ENCODE measurements at places on chromosomes 2 and 18.
A peak's percentile ranks its signal among the peaks of the same experiment; 100 is the strongest.

DNA sequence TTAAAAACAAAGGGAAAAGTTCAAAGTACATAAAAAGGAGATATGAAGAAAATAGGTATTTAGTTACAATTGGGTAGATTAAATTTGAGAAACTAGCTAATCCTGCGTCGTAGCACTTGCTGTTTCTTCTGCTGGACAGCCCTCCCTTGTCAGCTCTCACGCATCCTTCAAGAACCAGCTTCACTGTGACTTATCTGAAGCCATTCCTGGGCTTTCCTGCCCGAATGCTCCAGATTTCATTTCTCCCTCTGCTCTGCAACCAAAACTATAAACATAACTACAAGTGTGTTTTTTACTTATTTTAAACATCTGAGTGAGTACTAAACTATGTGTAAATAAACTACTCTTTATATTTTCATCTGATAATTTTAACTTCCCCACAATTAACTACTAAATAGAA lies 149.2 kb downstream of the MTCL1 start:
- DNase-seq = no peak

- no peak for DNase-seq
These were observed 5.6 kb upstream of the MBOAT2 start for GRCh38 chr2:9008951-9009664.

DNA sequence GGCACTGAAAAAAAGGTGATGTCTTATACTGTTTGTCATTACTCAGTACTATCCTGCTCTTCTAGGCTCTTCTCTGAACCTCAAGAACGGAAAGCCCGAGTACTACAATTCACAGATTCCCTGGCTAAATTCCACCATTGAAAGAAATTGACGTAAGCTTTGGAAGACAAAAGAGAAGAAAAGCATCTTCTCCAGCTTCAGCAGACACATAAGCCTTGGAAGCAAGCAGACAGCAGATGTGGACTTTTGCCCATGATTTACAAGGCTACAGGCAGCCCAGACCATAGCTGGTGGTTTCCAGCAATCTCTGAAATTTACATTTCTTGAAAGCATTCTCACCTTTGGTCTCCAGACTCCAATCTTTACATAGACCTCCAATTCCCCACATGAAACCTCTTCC lies 289.0 kb downstream of the C1D start:
- no peak for DNase-seq

GRCh38 chr18:5890331-5891183 lies 4.8 kb downstream of the TMEM200C start:
- peak; percentile 38 for DNase-seq

DNA sequence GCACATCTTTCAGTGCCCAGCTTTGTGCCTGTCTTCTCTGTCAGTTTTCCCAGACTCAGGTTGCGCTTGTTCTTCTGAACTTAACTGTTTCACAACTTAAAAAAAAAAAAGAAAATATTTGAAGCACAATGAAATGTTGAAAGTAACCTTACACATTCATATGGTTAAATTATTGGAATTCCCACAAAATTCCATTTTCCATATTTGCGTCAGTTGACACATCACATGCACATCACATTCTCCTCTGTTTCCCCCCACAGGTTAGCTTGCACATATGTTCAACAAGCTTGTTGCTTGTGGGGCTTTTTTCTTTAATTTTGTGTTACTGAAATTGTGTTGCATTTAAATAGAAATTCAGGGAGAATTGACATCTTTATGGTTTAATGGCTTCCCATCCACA lies 8.3 kb downstream of the MYO1B start:
- DNase-seq = no peak

GRCh38 chr2:7060156-7060555 lies 142.9 kb downstream of the RNF144A start:
- DNase-seq = no peak

DNA sequence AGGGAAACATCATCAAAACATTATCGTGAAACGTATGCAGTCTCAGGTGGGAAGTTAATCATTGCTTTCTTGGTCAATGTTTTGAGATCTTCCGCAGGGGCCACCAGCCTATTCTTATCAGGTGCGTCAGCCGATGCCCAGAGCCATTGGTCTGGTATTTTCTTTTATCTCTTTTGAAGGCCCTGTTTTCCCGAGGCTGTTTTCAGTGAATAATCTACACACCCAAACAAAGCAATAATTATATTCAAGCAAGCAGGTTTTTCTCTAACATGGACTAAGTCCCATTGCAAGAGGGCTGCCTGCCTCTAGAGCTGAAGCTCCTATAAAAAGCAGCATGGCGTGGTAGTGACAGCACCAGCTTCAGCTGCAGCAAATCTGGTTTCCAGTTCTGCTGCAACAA lies 430.0 kb upstream of the ID2 start:
- no peak for DNase-seq

DNA sequence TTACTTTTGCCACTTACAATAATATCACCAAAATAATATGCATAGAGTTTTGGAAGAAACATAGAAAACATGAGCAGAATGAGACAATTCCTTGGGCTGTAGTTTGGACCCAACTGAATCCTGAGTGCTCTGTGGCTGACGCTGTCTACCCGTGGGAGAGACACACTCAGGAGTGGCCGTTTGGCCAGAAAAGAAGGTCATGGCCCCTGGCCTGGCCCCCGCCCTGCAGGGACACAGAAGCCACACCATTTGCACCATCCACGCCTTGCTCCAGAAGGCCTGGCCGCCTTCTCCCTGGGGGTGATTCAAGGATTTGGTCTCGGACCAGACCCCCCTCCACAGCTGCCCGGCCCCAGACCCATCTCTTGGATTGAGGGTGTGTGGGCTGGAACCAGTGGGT lies 6.4 kb upstream of the D2HGDH start:
- DNase-seq = no peak

DNA sequence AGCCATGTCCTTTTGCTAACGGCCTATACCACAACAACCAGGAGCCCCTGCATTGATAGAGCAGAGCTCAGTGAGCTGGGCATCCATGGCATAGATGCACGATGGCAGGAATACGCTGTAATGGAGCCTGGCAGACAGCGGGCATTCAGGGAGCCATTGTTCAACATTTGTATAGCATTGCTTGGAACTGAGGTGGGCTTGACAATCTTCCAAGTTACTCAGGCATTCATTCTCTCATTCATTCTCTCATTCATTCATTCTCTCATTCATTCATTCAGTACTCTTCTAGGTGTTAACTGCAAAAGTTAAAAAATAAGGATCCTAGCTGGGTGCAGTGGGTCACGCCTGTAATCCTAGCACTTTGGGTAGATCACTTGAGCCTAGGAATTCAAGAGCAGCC lies 62.7 kb downstream of the MYOM1 start:
- DNase-seq = no peak

DNA sequence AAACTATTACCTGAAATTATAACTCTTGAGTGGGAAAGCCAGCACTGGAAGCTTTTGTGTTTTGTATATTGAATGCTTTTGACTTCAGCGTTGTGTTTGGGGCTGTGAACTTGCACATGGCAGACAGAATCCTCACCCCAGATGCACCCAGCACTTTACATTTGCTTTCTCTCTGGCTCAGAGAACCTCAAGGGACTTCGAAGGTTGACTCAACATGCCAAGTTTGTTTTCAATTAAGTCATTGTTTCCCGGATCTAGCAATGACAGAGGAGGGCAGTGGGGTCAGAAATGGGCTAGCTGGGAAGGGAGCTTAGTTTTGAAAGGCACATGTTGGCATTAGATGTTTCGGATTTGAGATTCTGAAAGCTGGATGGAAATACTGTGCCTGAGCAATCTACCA lies 22.4 kb downstream of the TET3 start:
- no peak for DNase-seq

- no peak for DNase-seq
These were observed 103.4 kb upstream of the CDCA7 start for GRCh38 chr2:173251225-173251624.

GRCh38 chr18:33696332-33697162 lies 118.5 kb downstream of the ASXL3 start:
- no peak for DNase-seq

GRCh38 chr18:23209796-23210195 lies 74.5 kb downstream of the CABLES1 start:
- DNase-seq = no peak

DNA sequence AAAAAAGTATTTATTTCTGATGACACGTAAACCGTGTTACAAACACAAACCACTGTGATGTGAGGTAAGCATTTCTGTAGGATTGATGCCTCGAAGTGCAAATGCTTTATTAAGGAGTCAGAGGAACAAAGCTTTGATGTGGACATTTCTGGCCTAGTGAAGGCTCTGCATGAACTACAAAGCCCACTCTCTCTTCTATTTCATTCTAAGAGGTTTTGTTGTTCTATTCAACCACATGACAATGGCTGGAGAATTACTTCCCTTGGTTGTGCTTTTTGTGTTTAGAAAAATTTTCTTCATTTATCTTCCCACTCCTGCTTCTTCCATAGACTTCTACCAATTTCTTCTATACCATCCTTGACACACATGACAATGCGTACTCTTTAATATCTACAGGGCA lies 125.7 kb upstream of the CCDC195 start:
- no peak for DNase-seq

GRCh38 chr2:18178736-18179349 lies 300.4 kb downstream of the KCNS3 start:
- peak; percentile 14 for DNase-seq

DNA sequence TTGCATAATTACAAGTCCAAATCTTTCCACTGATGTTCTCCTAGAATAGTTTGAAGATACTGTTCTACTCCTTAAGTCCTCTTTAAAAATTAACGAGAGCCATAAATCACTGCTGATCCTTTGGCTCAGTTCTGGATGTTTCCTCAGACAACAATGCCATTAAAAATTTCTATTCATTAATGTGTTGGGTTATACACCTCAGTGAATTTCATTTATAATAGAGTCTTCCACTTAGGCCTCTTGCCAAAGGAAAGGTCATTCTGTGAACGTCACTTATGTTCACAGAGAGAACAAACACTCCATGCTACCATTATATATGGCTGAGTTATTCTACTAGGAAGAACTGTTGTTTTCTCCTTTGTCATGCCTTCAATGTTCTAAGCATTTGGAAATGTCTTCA lies 1472.3 kb upstream of the CELF4 start:
- DNase-seq = no peak

- DNase-seq = no peak
These were observed 437.4 kb upstream of the POU3F3 start for GRCh38 chr2:104416339-104417000.

DNA sequence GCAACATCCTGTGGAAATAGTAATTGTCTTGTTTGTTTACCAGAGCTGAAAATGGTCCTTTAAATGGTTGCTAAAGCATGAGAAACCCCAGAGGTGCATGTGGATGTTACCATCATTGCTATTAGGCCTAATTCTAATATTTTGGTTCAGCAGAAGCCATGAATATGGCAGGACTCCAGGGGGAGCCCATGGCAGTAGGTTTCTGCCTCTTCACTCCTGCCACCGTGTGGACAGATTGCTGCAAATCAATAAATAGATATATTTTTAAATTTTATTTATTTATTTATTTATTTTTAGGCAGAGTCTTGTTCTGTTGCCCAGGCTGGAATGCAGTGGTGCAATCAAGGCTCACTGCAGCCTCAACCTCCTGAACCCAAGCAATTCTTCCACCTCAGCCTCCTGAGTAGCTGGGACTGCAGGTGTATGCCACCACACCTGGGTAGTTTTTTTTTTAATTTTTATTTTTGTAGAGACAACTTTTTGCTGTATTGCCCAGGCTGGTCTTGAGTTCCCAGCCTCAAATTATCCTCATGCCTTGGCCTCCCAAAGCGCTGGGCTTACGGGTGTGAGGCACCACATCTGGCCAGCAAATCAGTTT lies 54.9 kb upstream of the CAPN13 start:
- peak; percentile 51 for DNase-seq

DNA sequence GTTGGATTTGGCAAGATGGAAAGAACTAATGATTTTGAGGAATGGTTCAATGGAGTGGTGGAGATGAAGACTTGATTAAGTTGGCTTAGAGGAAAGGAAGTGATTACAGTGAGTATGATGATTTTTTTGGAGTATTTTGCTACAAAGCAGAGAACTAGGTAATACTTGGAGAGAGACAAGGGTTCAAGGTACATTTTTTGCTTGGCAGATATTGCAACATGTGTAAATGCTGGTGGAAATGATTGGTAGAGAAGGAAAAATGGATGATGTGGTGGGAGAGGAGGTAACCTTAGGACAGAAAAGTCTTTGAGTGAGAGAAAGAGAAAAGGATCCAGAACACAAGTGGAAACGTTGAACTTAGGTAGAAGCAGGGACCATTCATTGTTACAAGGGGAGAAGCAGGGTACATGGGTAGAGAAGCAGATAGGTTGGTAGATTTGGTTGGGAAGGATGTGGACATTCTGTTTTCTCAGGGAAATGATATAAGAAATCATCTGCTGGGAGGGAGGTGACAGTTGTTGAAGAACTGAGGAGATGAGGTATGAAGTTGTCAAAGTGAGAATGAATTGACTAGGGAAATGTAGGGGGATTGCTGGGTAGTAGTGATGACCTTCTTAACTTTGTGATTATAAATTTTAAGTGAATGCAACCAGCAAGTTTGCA lies 6.5 kb downstream of the EHBP1 start:
- no peak for DNase-seq

- DNase-seq = no peak
These were observed 172.4 kb downstream of the ACOXL start for GRCh38 chr2:110904779-110905148.

GRCh38 chr18:45939236-45939635 lies 27.9 kb downstream of the EPG5 start:
- DNase-seq = no peak

DNA sequence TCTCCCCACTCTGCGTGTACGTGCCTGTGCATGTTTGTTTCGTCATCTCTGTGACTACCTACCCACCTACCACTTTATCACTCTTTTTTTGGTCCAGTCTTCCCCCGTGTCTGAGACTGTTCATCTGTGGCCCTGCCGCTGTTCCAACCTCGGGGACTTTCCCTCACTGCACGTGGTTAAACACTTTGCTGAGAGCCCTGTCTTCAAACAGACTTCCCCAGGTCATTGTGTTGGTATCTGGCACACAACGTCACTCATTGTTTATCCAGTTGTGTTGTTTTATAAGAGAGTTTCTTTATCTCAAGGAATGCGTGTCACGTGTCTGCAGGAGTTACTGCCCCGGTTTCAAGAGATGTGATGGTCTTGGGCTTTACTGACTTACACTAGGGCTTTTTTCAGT lies 262.0 kb upstream of the RASGRP3 start:
- no peak for DNase-seq

- no peak for DNase-seq
These were observed 20.3 kb upstream of the CHST10 start for GRCh38 chr2:100437751-100438150.

DNA sequence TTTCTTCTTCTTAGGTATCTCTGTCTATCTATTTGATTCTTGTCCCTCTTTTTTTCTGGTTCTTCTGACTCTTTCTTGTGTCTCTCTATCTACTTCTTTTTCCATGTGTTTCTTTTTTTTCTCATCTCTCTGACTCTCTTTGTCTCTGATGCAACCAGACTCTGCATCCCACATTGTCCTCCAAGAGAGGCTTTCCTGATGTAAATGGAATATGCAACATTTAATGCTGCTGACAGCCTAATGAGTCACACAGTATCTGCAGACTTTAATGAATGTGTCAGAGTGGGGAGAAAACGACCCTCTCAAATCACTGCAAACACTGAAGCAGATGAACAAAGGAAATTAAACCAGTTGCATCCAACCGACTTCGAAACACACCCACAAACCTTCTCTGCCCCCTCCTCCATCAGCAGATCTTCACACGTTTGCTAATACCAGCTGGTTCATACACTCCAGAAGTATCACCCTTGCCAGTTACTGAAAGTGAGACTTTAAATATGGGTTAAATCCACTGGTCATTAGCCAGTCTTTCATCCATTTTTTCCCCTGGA lies 351.5 kb downstream of the TXNL1 start:
- no peak for DNase-seq

Data from CD4-positive, alpha-beta T cell treated with Interleukin-6 for 4 hours (primary cell).